ENCODE measurements at places on chromosomes 4 and X. TPM values are rescaled to one million over a fixed set of nuclear protein-coding genes. Genes with fewer than 3 reads are reported as not detected.

GRCh38 chr4:122624205-122624604, 3.3 kb upstream of the IL21 start:
- DNase-seq: no peak

DNA sequence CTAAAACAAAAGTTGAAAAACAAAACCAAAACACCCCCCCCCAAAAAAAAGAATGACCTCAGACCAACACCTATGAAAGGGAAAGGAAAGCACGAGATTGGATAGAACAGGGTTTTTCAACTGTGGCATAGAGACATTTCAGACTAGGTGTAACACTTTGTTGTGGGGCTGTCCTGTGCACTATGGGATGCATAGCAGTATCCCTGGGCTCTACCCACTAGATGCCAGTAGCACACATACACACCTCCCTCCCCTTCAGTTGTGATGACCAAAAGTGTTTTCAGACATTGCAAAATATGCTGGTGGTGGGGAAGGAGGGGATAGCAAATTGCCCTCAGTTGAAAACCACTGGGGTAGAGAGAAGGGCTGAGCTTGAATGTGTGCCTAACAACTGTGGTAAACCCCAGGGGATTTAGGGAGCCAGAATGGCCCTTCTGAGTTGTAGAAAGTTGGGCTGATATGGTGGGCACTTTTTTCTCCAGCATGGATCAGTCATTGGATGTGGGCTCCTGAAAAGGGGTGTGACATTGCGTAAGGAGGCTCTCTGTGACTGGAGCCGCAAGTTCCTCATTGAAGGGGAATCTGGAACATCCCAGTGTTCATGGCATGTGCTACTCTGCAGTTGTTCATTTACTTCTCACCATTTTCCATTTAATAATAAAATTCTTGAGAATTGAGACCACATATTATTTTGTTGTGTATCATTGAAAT, 8.8 kb upstream of the GEMIN8 start:
- DNase-seq: no peak

DNA sequence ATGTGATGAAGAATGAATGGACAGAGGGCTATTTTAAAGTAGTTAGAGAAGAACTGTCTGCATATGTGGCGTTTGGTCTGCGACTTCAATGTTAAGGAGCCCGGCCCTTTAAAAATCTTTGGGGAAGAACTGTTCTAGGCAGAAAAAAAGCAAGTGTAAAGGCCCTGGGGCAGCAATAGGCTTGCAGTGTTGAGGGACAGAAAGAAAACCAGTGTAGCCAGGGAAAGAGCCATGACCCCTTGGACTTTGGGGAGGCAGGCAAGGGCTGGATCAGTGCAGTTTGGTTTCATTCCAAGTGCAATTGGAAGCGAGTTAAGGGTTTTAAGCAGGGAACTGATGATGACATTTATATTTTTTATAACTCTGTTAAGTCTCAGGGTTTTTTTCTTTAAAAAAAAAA, 7.9 kb downstream of the GLA start:
- no peak for DNase-seq

GRCh38 chr4:42750091-42750490, 93.2 kb upstream of the ATP8A1 start:
- peak; percentile 60 for DNase-seq

GRCh38 chr4:110139815-110140214, 58.6 kb downstream of the ELOVL6 start:
- no peak for DNase-seq

GRCh38 chr4:7798178-7798995, 141.3 kb downstream of the AFAP1 start:
- no peak for DNase-seq

DNA sequence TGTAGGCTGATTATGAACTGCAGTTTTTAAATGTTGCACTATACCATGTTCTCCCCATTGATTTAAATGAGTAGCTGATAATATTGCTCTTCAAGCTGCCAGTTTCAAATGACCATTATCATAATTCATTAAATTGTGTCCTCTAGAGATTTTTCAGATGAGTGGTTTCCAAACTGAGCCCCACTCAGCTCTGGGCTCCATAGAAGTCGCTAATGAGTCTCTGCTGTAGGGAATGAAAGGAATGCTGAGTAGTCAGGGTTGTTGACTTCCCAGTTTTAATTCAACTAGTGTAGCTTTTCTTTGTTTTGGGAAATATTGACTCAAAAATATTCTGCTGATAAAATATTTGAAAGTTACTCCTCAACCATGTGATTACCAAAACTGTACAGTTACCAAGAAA, 1081.1 kb downstream of the ARAP2 start:
- no peak for DNase-seq

- DNase-seq: no peak
Measured at GRCh38 chrX:140164391-140164790, 199.1 kb upstream of the CXorf66 start.

GRCh38 chrX:10111364-10112148, 45.2 kb upstream of the CLCN4 start:
- peak; percentile 78 for DNase-seq

GRCh38 chr4:117478702-117479101, 393.3 kb upstream of the TRAM1L1 start:
- no peak for DNase-seq

GRCh38 chrX:65587616-65588526, 53.3 kb upstream of the LAS1L start:
- DNase-seq: no peak

GRCh38 chr4:42655921-42656678, 805 bp downstream of the ATP8A1 start:
- DNase-seq: peak; percentile 86

- DNase-seq: peak; percentile 82
Measured at GRCh38 chr4:25861951-25862410, 807 bp downstream of the SEL1L3 start.

The CFAP47 gene
- not detected for total RNA-seq

The VCX3B gene
- not detected for total RNA-seq

The NEIL3 gene
- total RNA-seq: 15.5 TPM

The SPANXA1 gene
- total RNA-seq: not detected

The DCAF12L2 gene
- not detected for total RNA-seq

The MAGED1 gene
- total RNA-seq: 41.6 TPM
